ENCODE measurements at places on chromosomes 7 and 10. TPM values are rescaled to one million over a fixed set of nuclear protein-coding genes. Genes with fewer than 3 reads are reported as not detected.

Gene ATOH7
- not detected for total RNA-seq

Gene SVOPL
- total RNA-seq: not detected

Gene TDRD1
- total RNA-seq: 0.52 TPM

Gene MYPN
- total RNA-seq: 57.4 TPM

Gene TRPV5
- not detected for total RNA-seq

Gene MSS51
- total RNA-seq: 22.4 TPM

Gene ADCYAP1R1
- total RNA-seq: 7.8 TPM

Gene RNLS
- 4.7 TPM for total RNA-seq

Gene GSTO2
- total RNA-seq: not detected

Gene SUN3
- total RNA-seq: not detected

Gene ICA1
- total RNA-seq: 8.9 TPM

Gene PUS7
- 17.2 TPM for total RNA-seq

Gene ZNF239
- total RNA-seq: 9.4 TPM

Gene GHRHR
- not detected for total RNA-seq

Gene EPO
- total RNA-seq: not detected

Gene AKR1C3
- total RNA-seq: 1.6 TPM

Gene FGL2
- total RNA-seq: 32.4 TPM

Gene WASL
- total RNA-seq: 15.1 TPM

Gene SFXN2
- total RNA-seq: 4.2 TPM

Gene ZNF736
- total RNA-seq: 20.4 TPM

Gene EBF3
- total RNA-seq: 33.4 TPM

Gene CPA5
- not detected for total RNA-seq

Gene SMKR1
- not detected for total RNA-seq

Gene MET
- 26.1 TPM for total RNA-seq

Gene MAGI2
- 4.2 TPM for total RNA-seq

Gene FAM20C
- 14.6 TPM for total RNA-seq

Gene PILRA
- 1.6 TPM for total RNA-seq

Gene MALRD1
- total RNA-seq: 2.1 TPM

Gene TIMM23B
- total RNA-seq: 16.2 TPM

Gene TYW1B
- total RNA-seq: 6.8 TPM

Gene ORAI2
- 3.1 TPM for total RNA-seq

Data from skeletal muscle tissue (tissue), 5 donors.